ENCODE measurements at places on chromosomes 2 and 18.

GRCh38 chr2:200494048-200494447, 15.8 kb downstream of the KCTD18 start:
- no peak for DNase-seq

- peak; percentile 26 for DNase-seq
These were observed 102.4 kb downstream of the VAPA start for GRCh38 chr18:10015941-10016819.

DNA sequence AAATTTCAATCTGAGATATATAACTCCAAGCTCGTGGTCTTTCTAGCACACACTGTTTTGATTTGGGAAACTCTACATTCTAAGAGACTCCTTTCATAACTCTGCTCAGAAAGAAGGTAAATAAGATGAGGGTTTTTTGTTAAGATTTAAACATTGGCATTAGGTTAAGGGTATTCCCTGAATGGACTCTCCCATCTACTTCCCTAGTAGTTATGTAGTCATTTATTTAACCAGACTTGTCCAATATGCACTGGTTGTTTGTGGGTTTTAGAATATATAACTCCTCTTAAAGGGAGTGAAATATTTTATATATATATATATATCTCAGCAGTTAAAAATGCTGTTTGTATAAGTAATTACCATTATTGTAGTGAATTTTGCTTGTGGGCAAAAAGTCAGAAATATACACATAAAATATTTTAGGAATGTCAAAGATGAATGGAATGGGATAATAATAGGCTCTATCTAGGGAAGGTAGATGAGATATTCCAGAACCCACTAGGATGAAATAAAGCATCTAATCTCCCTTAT, 61.5 kb upstream of the WDR75 start:
- DNase-seq, result no peak

GRCh38 chr2:46047290-46047689, 249.9 kb upstream of the EPAS1 start:
- no peak for DNase-seq

DNA sequence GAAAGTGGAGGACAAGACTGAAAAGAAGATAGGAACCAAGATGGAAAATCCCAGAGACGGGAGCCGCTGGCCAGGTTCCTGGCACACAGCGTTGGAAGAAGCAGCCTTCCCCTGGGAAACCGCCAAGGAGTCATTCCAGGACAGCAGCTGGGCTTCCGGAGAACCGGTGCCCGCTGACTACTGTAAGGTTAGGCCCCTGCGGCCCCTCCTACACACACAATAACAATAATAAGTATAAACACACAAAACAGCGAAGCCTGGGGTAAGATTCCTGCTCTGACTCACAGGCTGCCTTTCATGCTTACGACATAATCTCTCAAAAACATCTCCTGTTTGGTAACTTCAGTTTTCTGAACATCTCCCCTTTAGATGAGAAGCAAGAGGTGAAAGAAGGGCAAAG, 28.1 kb upstream of the MYCN start:
- no peak for DNase-seq

GRCh38 chr18:57397440-57398132, 37.6 kb upstream of the ONECUT2 start:
- DNase-seq, result no peak
